ENCODE measurements at places on chromosomes 1 and 21.

DNA sequence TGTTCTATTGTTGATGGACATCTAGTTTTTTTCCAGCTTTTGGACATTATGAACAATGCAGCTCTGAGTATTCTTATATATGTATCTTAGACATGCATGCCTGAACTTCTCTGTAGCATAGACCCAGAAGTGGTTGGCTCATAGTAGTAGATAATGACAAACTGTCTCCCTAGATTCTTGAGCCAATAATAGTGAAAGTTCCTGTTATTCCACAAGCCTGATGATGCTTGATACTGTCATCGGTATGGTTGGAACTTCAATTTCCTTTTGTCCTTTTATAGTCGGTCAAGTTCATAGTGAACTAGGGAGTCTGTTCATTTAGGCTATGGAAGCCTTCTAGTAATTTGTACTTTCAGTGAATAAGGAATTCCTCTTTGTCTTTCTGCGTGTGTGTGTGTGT, 56.8 kb downstream of the MTR start:
- DNase-seq: no peak

DNA sequence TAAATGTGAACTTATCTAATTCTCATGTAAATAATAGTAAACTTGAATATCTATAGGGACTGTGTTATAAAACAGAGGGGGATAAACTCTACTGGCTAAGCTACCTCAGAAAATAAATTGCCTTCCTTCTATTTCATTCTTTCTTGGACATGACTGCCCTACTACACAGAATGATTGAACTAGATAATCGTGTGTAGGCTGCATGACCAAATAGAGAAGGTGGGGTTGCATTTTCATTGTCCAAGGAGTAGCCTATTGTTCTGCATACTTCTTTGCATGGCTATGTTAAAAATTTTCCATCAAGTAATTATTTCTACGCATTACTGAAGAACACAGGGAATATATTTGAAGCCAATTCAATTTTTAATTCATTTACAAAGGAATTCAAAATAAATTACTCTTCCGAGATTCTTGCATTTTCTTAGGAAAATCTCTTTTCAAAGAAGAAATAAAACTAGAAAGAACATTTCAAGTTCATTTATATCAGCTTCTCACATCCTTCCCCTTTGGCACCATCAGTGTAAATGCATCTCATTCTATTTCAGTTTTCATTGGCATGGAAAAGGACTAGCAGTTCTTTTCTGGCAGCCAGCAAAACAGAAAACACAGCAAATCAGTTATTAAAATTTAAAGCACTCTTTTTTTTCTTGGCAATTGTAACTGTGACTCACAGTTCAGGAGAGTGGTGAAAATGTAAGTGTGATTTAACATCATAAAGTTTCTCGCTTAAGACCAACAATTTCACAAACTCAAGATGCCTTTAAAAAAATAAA, 714.7 kb downstream of the NCAM2 start:
- DNase-seq: no peak

GRCh38 chr1:245418077-245418476, 263.3 kb downstream of the KIF26B start:
- no peak for DNase-seq

DNA sequence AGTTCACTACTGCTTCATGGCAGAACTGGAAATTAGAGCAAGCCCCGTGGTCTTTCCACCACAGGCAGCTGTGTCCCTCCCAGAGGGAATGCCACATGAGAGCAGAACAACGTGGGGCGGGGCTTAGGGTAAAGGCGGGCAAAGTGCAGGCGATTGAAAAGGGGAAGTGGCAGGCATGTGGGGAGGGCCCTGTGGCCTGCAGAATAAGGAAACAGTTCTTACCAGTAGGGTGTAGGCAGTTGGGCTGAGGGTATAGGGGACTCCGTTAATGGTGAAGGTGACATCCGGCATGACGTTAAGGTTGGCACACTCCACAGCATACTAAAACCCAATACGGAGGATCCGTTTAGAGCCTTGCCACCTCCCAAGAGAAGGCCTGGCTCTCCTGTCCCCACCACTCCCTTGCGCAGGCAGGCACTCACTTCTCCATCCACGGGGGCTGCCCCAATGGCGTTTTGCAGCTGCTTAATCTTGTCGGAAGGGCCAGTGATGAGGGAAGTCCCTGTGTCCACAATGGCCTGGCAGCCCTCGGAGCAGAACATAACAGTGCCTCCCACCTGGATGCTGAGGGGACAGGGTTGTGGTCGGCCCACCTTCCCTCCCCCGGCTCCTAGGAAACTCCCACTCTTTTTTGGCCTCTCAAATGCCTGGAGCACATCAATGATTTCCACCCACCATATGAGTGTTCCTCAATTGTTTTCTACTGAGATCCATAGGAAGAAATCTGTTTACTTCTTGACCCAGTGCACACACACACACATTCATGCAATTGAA, 9.1 kb upstream of the RAB7B start:
- peak; percentile 26 for DNase-seq

DNA sequence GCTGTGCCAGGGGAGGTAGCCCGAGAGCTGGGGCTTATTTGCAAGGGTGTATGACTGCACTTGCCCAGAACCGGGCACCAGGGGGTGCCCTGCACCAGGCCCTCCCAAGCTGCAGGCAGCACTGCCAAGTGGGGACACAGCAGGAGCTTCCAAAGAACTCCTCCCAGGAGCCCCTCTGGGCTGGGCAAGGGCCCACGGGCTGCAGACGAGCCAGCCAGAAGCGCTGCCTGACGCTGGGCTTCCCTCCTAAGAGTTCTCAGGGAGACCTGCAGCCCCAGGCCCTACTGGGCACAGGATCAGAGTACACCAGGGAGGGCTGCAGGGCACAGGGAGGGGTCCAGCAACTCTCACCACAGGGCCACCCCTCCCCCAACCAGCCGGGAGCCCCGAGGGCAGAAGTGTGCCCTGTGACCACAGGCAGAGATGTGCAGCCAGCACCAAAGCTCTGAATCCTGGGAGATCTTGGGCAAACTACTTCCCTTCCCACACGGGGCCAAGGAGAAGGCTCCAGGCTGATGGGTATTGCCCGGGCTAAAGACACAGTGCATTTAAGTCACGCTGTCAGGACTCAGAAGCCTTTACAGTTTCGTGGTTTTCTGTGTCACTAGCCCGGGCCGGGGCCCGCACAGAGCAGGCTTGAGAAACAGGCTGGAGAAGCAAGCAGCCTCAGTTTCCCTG, 63.4 kb downstream of the KCNAB2 start:
- DNase-seq: no peak

DNA sequence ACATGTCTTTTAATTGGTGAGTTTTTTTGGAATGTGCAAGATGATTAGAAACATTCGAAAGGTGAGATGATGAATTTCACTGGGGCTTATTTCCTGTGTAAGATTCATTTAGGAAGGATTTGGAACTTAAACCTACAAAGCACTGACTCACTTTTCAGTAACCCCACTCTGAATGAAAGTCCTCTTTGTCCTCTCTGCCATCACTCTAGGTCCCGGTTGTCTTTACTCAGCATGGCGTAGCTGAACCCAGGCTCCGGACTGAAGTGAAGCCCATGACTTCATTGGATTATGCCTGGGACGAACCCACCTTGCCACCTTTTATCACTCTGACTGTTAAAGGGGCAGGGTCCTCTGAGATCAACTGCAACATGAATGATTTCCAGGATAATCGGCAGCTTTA, 139.4 kb downstream of the VPS13D start:
- no peak for DNase-seq

GRCh38 chr1:56153276-56153675, 426.1 kb downstream of the PLPP3 start:
- no peak for DNase-seq

DNA sequence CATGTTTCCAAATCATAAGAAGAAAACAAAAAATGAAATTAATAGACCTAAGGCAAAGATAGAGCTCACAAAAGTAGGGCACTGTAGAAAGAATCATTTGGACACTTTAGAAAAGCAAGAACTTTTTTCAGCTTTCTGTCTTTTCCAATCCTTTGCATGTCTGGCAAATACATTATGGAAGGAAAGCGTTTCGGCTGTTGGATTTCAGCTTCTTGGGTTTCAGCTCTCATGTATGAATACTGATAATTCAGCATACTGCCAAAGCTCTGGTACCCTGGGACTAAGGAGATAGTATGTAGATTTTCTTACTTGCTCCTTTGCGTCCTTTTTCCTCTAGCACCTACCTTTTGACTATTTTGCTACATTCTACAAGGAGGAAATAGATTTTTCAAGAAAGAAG, 375.9 kb downstream of the BRINP3 start:
- no peak for DNase-seq

DNA sequence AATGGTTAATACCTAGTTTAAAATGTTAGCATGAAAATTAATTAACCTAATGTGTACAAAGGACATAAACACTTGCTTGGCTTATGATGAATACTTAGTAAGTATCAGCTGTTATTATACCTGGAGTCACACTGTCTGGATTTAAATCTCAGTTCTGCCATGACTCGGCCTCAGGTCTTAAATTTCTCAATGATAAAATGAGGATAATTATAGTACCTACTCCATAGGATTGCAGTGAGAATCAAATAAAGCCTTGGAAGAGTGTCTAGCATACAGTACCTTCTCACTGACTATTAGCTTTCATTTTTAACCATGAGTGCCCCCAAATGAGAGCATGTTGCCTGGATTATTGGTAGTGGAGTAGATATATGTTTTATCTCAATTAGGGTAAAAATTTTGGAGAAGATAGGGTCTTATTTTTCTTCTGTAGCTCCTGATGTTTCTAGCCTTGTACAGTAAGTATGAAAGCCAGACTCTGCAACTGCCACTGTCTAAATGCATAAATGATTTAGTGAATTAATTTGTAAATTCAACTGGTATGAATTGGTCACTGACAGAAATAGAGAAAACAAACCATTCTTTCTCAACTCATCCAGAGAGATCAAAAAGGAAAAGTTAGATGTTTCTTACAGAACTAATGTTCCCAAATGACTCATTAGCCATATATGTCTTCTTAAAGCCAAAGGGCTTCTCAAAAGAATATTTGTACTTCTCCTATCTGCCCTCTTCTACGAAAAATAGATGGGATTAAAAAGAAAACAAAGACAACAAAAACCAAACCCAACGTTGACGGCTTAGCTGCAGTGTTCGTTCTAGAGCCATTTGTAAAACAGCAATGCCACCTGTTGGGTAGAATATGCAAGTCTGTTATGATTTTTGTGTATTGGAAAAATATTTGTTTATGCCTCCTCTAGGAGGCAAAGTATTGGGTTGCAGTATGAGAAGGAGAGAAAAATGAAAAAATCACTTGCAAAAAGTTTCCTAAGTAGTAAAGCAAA, 53.8 kb upstream of the MROH9 start:
- no peak for DNase-seq

- no peak for DNase-seq
These were observed 82.3 kb downstream of the SSBP3 start for GRCh38 chr1:54323921-54324250.

- no peak for DNase-seq
These were observed 710 bp downstream of the GLRX2 start for GRCh38 chr1:193104502-193104906.

- DNase-seq: no peak
These were observed 44.4 kb upstream of the DHCR24 start for GRCh38 chr1:54931275-54931840.

DNA sequence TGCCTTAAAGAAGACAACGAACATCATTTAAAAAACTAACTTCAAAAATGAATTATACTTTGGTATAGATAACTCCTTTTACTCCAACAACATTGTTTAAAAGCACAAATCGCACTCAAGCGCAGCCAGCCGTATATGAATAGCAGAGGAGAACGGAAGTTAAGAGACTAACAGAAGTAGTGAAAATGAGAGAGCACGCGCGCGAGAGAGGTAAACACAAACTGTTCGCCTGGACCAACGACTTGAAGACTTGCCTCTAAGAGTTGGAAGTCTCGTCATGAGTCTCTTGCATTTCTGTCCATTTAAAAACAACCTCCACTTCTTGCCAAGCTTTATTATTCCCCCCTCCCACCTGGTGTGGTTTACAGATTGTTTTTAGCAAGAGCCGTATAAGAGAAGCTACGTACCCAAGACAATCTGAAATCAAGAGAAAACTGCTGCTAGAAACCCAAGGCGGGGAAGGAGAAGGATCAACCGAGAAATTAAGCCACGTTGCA, 479 bp downstream of the SELENOF start:
- no peak for DNase-seq

GRCh38 chr1:109272831-109273547, 10.0 kb downstream of the PSRC1 start:
- no peak for DNase-seq

- no peak for DNase-seq
These were observed 9.6 kb upstream of the RASSF5 start for GRCh38 chr1:206497774-206498173.

DNA sequence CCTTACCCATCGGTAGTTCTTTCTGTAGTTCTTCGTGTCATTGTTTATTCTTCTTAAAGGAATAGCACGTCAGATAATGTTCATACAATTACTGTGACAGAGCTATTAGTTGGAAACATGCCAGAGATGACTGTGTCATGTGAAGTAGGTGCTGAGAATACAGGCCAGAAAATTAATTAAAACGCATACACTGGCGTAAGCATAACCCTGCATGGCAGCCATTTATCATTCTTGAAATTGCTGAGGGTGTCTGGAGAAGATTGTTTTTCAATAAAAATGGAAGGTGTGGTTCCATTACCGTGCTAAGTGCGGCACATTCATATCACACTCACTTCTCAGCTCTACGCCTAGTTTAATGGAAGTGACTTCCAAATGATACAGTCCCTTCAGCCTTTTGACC, 7.8 kb downstream of the ETS2 start:
- DNase-seq: no peak

DNA sequence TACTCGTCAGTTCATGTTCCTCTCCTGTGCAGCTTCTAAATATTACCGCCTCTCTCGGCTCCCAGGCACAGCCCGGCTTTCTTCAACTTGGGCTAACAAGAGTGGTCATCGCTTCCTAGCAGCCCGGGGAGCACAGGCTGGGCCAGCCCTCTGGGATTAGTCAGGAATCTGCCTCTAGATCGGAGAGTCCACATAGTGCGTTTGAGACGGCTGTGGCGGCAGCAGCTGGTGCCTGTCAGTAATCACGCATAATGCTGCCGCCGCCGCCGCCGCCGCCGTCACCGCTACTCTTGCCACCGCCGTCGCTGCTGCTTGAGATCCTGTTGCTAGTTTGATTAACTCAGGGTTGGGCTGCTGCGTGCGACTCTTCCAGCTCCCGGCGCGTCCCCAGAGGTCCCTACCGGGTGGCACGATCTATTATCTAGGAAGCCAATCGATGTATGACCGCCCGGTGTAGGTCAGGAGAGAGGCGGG, at the start of gene RXRG:
Gene RXRG, minus strand, starts transcription at position 230 of the 474 bp plus-strand sequence. CDS start 233 bp downstream, outside the sequence.
- DNase-seq: no peak

DNA sequence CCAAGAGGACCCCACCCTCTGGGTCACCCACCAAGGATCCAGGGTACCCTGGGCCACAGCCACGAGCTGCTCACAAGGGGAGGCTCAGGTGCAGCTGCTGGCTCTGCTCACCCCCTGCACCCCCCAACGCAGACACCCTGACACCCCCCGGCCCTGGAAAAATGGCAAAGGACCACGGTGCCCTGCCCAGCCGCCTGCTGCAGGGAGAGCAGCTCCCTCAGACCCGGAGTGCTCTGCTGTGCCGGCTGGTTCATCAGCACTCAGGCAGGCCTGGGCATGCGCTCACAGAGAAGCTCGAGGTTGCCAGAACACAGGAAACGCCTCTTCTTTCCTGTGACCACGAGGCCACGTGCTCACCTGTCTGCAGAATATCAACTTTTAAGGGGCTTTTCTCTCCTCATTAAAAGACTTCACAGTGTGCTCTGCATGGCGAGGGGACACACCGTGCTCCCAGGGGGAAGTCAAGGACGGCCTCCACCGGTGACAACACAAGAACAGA, 4.3 kb upstream of the C1QTNF12 start:
- peak; percentile 72 for DNase-seq

Data from stimulated activated CD8-positive, alpha-beta memory T cell treated with anti-CD3 and anti-CD28 coated beads, Interleukin-4, amount 100 ng/mL, for 4 hours (primary cell).